ENCODE measurements at places on chromosomes 6 and 20. TPM values are rescaled to one million over a fixed set of nuclear protein-coding genes. Genes with fewer than 3 reads are reported as not detected.

The SRSF12 gene
- 5.8 TPM for polyA plus RNA-seq

The TRIM40 gene
- not detected for polyA plus RNA-seq

The PNPLA1 gene
- 0.15 TPM for polyA plus RNA-seq

The SLC22A7 gene
- polyA plus RNA-seq: not detected

The PREX1 gene
- 64.3 TPM for polyA plus RNA-seq

The MYH7B gene
- polyA plus RNA-seq: 6.3 TPM

The B3GALT4 gene
- polyA plus RNA-seq: 13.7 TPM

The KCNQ5 gene
- 2.0 TPM for polyA plus RNA-seq

The NUP43 gene
- polyA plus RNA-seq: 17.4 TPM

The TBC1D32 gene
- polyA plus RNA-seq: 1.4 TPM
